ENCODE measurements at places on chromosomes 7 and 10.

DNA sequence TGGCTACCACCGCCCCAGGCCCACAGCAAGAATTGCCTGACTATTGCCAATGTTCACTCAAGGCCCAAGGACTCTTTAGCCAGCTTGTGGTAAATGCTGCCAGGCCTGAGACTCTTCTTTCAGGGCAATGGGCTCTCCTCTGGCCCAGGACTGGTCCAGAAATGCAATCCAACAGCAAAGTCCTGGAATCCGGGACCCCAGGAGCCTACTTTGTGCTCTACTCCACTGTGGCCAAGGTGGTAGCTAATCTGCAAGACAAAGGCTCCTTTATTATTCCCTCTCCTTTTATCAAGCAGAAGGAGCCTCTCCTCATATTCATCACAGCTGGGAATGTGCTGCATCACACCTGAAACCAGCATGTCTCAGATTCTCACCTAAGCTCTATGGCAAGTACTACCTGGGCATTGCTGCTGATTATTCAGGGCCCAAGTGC lies 107.6 kb upstream of the PRSS58 start:
- DNase-seq: no peak

- DNase-seq: no peak
Observed at GRCh38 chr10:1601406-1601805, 135.9 kb downstream of the ADARB2 start.

DNA sequence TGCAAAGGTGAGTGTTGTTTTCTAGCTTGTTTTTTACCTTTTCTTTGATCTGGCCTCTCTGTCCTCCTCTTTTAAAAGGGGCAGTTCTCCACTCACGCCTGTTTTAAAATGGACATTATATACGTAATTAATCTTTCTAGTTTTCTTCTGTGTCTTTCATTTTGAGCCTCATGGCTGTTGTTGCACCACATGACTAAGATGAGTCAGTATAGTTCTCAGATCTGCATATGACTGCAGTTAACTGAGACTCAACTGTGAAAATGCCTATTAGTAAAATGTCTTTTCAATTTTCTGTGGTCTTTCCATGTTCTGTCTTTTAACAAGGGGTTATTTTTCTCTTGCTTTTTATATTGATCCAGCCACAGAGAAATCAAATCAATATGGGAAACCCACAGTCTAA lies 296.1 kb downstream of the CDK14 start:
- no peak for DNase-seq

DNA sequence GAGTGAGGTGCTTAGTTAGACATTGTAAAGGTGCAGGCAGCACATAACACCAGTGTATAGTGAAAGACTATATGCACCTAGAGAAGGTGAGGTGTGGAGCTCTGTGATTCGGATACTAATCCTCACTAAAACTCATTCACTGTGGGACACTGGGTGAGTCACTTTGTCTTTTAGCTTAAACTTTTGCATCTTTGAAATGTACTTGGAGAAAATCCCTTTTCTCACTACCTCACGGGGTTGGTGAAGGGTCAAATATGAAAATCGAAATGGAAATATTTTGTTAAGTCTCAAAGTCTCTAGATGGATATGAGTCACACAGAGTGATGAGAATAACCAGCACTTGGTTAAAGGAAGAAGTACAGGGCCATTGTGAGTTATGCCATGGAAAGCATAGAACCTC lies 38.0 kb downstream of the MDFIC start:
- peak; percentile 8 for DNase-seq

DNA sequence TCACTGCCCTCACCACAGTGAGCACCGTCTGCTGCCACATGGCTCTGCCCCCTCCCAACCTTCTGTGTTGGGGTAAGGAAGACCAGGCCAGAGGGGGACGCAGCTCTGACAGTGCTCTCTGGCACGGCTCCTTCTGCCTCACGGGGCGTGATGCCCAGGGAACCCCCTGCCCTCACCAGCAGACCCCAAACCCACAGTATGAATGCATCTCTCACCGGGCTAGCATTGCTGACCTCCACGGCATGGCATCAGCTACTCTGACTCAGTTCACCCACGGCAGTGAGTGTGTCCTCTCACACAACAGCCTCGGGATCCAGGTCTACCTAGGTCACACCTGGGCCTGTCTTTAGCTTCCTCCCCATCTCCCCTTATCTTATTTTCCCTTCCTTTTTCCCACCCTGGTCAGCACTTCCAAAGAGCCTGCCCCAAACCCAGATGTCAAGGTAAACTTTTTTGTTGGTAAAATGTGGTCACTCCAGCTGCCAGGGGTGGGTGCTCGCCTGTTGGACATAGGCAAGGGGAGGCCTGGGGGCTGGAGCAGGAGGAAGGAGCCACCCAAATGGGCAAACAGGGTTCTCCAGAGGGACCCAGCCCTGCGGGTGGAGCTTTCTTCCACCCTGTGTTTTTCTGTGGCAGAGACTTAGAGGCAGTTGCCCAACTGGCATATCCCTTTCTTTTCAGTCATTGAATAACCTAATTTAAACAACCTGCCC lies 4.4 kb downstream of the CALML3 start:
- DNase-seq: no peak

DNA sequence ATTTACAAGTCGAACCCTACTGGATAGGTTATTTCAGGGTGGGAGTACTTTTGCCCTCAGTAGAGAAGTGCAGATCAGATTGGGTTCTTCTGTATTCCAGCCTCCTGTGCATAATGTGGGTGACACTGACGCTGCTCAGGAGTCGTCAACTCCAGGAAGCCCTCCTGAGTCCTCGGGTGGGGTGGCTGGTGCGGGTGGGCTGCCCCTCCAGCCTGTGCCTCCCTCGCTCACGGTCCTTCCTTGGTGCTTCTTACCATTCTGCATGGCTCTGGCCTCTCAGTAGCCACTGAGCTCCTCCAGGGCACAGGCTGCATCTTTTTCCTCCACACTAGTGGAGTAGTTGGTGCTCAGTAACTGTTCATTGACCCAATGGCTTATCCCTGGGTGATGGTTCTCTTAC lies 4.3 kb downstream of the CDH23 start:
- DNase-seq: no peak

- DNase-seq: no peak
Observed at GRCh38 chr7:36762394-36762793, 38.1 kb upstream of the AOAH start.

GRCh38 chr7:3578399-3578798 lies 277.3 kb downstream of the SDK1 start:
- DNase-seq: no peak

GRCh38 chr10:67119651-67120050 lies 193.8 kb downstream of the LRRTM3 start:
- DNase-seq: no peak

DNA sequence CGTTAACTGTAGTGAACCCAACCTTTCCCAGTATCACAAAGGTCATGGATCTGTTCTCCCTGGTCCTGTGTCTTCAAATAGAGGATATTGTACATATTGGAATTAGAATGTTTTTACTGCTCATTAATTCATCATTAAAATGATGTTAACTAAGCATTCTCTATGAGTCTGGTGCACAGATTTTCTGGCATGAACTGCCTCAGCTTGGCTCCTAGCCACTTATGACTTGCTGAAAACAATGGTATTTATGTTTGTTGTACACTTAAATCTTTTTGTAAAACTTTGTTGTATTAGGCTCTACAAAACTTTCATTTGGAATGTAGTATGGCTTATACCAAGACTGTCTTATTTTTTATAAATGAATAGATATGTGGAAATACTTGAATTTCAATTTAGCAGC lies 329.4 kb downstream of the TFEC start:
- DNase-seq: peak; percentile 23

DNA sequence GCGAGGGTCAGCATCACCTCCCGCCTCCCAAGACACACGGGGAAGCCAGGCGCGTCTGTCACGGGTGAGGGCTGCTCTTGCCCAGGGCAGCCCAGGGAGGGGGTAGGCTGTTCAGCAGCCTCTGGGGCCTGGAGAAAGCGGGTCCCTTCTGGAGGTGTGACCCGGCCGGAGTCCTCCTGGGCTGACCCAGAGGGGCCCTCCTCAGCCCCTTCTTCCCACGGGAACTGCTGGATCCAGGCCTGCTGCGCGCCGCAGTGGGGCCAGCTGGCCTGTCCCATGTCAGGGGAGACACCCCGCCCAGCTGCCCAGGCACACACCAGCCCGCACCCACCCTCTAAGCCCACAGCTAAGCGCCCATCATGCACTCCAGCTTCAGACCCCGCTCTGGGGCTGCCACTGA lies 41.8 kb downstream of the INSIG1 start:
- DNase-seq: no peak

GRCh38 chr10:33703501-33704213 lies 369.2 kb upstream of the NRP1 start:
- peak; percentile 35 for DNase-seq
